ENCODE measurements at places on chromosomes 3 and 15.

GRCh38 chr3:149042789-149043386 lies 43.4 kb downstream of the HLTF start:
- DNase-seq = no peak

- no peak for DNase-seq
Measured at GRCh38 chr3:2921903-2922302, 188.3 kb downstream of the IL5RA start.

DNA sequence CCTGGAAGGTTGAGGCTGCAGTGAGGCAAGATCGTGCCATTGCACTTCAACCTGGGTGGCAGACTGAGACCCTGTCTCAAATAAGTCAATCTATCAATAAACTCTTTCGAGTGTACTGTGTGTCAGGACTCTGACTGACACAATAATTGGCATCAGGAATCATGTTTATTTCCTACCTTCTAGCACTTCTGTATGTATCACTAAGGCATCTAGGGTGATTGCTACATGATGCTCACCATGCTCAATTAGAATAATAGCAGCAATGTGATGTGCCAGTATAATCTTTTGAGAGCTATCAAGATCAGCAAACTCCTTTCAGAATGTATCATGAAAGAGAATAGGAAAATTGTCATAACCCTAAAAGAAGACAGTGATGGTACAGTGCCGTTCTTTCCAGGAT lies 95.3 kb downstream of the FMN1 start:
- DNase-seq = no peak

GRCh38 chr3:126267169-126267975 lies 87.0 kb upstream of the ALDH1L1 start:
- DNase-seq = peak; percentile 84

DNA sequence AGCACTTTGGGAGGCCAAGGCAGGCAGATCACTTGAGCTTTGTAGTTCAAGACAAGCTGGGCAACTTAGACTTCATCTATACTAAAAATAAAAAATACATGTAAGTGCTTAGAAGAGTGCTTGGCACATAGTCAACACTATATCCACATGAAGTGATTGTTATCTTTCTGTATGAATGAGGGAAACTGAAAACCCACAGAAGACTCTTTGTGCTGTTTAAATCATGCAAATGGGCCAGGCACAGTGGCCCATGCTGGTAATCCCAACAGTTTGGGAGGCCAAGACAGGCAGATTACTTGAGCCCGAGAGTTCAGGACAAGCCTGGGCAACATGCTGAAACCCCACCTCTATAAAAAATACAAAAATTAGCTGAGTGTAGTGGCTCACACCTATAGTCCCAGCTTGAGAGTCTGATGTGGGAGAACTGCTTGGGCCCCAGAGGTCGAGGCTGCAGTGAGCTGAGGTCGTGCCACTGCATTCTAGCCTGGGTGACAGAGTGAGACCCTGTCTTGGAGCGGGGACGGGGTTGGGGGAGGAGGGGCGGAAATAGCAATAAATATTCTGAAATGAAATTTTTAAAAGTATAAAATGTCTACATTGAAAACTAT lies 129.7 kb downstream of the NR2E3 start:
- DNase-seq = no peak

DNA sequence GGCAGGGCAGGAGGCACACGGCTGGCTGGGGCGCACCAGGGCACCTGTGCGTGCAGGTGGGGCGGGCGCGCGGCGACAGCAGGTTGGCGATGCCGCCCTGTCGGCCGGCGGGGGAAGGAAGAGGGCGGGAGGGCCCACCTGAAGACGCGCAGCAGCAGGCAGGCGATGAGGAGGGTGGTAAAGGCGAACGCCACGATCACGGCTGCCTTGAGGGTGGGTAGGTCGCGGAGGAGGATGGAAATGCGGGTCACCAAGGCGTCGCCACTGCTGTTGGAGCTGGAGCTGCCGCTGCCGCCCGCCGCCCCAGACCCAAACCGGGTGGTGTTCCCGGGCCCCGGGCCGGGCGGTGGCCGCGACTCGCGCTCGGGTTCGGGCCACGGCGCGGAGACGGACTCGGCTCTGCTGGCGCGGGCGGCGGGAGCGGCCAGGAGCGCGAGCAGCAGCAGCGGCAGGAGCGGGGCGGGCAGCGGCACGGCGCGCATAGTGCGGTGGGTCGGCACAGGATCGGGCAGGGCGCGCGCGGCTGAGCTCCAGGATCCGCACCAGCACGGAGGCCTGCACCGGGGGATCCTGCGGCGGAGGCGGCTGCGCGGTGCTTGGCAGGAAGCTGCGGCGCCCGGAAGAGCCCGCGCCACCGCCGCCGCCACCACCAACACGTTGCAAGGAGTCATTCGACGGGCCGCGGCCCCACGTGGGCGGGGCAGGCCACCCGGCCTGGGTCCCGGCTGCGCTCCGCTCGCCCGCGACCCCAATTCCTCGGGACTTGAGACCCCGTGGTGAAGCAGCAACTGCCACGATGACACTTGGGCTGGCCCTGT lies at the start of gene FAM174B:
Gene FAM174B (minus strand): TSS at position 598 of the 818 bp plus-strand sequence.
- peak; percentile 59 for DNase-seq

DNA sequence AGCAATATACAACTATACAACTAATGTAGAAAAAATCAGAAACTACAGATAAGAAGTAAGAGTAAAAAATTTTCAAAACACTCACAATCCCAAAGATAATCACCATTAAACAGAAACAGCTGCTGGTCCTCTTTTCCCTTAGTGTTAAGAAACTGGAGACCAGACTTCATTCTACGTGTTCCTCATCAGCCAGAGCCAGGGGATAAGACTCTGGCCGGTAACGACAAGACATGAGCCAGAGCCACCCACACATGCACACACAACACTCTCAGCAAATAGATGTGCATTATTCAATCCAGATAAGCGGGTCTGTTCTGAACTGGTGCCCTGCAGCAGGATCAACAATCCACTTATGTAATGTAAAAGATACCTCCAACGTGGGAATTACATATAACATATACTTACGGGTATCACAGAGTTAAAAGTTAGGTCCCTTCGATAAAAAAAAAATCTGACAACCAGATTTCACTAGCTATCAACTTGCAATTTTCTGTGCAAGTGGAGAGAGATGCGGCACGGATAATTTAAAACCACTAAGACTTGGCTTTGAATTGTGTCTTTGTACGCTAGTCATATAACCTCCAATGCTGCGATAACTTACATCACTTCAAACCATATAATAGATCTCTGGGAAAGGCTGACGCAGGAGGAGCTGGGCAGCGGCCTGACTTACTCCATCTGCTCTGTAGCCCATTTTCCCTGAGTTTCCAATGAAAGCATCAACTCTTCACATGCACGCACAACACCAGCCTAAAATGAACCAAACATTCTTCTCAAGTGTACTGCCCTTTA lies 17.8 kb downstream of the PRICKLE2 start:
- DNase-seq = no peak

- DNase-seq = peak; percentile 81
Measured at GRCh38 chr15:69074001-69074842, 59.7 kb downstream of the NOX5 start.

DNA sequence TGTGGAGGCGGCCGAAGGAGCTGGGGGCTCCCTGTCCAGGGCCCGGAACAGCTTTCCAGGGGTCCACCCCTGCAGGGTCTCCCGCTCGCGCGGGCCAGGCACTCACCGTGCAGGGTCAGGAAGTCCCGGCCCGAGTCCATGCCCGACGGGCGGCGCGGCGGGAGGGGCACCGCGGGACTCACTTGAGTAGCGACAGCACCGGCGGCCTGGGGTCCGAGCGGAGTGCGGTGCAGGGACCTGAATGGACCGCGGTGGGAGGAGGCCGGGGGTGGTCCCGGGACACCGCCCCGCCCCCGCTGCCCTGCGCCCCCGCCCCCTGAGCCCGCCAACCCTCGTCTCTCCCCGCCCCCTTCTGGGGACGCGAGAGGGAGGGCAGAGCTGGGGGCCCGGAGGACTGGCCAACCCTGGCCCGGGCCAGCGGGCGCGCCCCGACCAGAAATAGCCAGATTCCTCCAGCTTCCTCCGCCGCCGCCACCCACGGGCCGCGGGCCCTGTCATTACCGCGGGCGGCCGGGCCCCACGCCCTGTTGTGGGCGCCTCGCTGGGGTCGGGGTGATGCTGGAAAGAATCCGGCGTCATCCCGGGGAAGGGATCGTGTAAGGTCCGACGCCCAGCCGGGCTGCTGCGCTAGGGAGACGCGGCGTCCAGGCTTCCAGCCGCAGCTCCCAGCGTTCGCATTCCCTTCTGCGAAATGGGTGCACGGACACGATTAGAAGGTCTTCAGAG lies at the start of gene PLCD1:
Gene PLCD1 (minus strand): TSS at position 243 of the 726 bp plus-strand sequence. CDS start 103 bp downstream, at position 140.
- peak; percentile 91 for DNase-seq

GRCh38 chr3:50324351-50325112 lies 2.0 kb upstream of the HYAL2 start:
- peak; percentile 71 for DNase-seq

- DNase-seq = no peak
Measured at GRCh38 chr15:97849183-97849582, 111.3 kb upstream of the ARRDC4 start.

GRCh38 chr3:71725271-71725991 lies at the start of gene EIF4E3:
EIF4E3 (minus strand) TSS chr3:71725402; CDS start chr3:71725367, 35 bp downstream.
- peak; percentile 49 for DNase-seq

DNA sequence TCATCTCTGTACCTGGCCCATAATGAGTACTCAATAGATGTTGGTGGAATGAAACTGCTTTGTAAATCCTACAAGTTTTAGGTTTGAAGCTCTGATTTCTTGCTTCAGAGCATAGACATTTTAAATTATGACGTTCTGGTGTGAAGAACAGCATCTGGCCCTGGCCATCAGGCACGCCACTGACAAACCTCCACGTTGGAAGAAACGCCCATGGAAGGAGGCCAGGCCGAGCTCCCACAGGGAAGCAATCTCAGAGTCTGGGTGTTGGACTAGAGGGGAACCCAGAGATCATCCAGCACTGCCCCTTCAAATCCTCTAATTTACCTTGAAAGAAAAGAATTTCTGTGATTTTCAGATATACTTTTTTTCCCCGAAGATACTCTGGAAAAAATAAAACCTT lies 328.1 kb upstream of the RGMA start:
- DNase-seq = no peak

- no peak for DNase-seq
Measured at GRCh38 chr3:18946524-18946923, 201.8 kb upstream of the KCNH8 start.

DNA sequence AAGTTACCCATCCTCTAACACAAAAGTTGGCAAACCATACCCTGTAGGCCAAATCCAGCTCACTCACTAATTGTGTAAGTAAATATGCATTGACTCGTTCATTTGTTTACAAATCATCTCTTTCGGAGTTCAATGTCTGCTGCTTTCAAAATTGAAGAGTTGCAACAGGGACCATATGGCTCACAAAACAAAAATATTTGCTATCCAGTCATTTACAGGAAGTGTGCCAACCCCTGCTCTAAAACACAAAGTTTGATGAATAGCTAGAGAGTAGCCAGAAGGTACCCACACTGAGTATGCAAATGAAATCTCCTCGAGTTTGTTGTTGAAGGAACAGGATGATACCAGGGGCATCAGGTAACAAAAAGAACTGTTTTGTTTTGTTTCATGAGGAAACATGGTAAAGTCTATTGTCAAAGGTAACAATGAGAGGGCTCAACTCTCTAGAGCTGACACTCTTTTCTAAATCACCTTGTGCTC lies 236.2 kb upstream of the THBS1 start:
- no peak for DNase-seq

DNA sequence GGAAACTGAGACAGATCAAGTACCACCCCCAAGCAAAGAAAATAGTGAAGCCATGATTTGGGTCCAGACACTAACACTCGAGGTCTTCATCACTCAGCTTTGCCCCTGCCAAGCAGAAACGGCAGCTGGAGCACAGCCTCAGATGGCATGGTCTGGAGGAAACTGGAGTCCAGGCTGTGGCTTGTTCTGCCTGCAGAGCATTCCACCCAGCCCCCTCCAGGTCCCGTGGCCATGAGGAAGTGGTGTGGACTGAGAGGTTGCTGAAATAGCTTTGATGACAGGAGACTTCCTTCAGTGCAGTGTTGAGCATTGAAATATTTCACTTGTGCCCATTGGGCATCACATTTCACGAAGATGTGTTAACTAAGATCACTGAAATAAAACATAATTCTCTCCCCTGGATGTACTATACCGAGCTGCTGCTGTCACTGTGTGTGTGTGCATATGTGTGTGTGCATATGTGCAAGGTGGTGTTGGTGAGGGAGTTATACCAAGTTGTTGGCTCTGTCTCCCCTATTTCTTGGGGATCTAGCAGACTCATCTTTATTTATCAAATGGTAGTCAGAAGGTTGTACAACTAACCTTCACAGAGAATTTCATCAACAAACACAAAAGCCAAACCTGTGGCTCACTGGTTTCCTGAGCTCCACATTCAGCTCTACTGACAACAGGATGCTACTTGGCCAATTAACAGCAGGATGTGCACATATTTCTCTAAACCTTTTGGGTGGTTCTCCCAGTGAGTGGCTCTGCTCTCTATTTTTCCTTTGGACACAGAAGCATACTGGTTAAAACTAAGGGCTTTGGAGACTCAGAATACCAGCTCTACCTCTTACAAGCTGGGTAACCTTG lies 660.1 kb upstream of the CFAP20DC start:
- DNase-seq = no peak

- peak; percentile 12 for DNase-seq
Measured at GRCh38 chr15:73322665-73323373, 45.9 kb downstream of the HCN4 start.

DNA sequence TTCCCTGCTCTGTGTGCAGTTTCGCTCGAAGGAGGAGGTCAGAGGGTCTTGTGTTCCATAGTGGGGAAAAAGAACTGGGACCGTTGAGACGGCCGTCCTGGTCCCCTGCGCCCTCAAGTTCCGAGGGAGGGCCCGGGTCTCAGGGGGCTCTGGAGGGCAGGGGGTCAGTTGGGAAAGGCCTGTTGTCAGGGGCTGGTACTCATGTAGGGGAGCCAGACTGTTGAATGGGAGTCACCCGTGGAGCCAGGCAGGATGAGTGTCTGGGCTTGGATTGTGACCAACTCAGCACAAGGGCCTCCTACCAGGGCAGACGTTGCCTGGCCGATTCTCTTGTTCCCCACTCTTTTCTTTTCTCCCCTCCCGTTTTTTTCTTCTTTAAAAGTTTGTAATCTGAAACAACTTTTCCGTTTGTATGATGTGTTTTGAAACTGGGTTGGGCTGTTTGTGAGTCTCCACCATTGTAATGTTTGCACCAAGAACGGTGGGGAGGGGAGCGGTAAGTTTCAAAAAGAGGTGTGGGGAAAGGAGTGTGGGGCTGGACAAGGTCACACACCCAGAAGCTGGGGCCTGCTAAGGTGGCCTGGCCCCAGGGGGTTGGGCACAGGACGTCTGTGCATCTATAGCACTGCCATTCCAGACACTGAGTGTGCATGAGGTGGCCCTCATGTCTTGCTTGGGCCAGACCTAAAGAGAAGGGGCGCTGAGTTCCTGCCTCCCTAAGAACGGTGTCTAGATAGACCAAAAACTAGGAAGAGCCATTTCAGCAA lies 1.1 kb downstream of the CMTM7 start:
- DNase-seq = peak; percentile 69

- DNase-seq = no peak
Measured at GRCh38 chr15:64066451-64066850, 20.2 kb upstream of the DAPK2 start.

- DNase-seq = no peak
Measured at GRCh38 chr3:132073771-132074170, 39.0 kb upstream of the CPNE4 start.

GRCh38 chr15:42182961-42183360 lies 25.1 kb downstream of the VPS39 start:
- no peak for DNase-seq

- DNase-seq = peak; percentile 48
Measured at GRCh38 chr3:13016083-13016720, 57.0 kb downstream of the IQSEC1 start.

GRCh38 chr3:72036899-72037298 lies 252.0 kb upstream of the PROK2 start:
- DNase-seq = no peak

- no peak for DNase-seq
Measured at GRCh38 chr3:128416578-128417211, 50.0 kb downstream of the DNAJB8 start.
